ENCODE measurements at places on chromosomes 12 and 14.

DNA sequence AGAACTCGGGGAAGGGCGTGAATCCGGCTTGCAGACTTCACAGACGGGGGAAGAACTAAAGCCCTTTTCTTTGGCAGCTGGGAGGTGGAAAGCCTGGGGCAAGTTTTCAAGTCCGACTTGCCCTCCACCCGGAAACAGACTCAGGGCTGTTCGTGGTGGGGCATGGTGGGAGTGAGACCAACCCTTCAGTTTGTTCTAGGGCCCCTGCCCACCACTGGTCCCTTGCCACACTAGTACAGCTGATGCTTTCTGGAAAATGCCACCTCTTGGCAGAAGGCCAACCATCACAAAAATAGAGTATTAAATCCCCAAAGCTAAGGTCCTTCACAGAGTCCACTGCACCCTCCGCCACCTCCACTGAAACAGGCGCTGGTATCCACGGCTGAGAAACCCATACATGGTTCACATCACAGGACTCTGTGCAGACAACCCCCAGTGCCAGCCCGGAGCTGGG lies 50.4 kb upstream of the DDX11 start:
- DNase-seq, result no peak

DNA sequence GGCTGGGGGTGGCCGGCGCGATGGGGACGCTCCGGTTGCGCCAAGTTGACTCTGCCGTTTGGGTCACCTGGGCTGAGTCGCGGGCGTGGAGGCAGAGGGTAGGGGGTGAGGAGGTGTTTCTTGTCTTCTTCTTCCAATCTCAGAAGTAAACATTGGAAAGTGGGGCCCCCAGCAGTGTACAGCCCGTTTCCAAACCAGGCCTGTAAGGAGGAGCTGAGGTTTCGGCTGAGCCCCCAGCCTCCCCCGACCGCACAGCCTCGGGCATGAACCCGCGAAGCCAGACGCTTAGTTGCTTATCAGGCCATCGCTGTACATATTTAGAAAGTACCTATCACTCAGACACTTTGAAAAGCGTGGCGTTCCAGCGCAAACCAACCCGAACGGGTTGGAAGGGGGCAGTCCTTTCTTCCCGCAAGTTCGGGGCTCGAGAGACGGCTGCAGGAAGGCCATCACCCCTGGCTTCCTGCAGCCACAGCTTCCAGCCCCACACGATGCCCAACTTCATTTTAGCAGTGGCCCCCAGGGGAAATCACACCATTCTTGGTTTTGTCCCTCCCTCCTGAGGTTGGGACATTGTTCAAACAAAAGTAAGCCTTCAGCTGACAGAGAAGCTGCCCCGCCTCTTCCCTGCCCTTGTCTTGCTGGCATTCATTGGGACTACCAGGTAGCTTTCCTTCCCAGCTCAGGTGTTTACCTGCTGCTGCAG lies 164.1 kb downstream of the ZFP36L1 start:
- DNase-seq, result peak; percentile 37

DNA sequence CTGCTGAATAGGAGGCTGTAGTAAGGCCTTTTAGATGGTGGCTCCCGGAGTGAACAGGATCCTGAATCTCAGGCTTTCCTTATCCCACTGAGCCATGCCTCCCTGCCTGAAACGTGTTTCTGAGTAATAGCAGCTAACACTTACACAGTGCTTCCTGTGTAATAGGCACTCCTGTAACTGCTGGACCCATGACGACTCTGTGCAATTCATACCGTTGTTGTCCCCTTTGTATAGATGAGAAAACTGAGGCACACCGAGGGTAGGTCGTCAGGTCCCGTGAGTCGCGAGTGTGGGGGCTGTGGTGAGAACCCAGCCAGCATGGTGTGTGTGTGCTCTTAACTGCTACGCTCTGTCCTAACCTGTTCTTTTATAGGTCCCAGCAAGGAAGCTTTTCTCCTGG lies 193.6 kb downstream of the CACNA1C start:
- no peak for DNase-seq

DNA sequence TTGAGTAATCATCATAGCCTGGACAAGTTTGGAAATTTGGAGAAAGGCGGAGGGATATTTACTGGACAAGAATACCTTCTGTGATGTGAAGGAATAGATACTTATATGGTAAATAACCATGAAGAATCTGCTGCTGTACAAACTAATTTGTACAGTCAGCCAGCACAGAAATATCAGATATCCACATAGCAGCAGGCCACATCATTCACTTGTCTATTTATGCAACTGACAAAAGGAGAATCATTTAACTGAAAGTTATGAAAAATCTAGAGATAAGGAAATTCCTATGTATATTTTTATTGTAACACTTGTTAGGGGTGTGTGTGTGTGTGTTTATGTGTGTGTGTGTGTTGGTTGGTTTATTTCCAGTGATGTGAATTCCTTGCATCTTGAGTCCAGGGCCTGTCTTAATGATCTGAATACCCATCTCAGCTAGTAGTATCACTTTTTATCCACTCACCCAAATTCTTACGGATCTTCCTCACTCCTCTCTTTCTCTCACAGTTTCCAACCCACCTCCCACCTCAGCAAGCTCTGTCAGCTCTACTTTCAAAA lies 10.5 kb upstream of the LRIG3 start:
- no peak for DNase-seq

DNA sequence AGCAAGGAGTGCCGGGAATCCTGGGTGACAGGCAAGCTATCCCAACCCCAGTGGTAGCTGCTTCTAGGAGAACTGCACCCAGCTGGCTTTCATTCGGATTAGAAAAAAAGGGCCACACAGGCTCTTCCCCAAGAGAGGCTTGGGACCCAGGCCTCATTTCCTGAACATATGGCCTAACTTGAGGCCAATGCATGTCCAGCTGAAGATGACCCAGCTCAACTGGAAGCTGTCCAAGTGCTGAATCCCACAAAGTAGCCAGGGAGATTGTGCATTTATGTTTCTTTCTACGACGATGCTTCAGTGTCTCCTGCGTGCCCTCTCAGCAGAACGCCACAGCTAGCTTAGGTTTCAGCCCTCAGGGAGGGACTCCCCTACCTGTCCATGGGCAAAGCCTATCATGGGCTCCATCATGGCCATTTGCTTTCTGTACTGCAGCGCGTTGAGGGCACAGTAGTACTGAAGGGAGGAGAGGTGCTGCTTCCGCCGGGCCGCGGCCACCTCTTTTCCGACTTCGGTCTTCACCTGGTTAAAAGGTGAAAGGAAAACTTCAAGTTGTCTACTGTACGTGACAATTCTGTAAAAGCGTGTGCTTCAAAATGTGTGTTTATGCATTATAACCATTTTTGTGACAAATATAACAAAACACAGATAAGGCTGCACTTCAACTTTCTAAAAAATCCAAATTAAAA lies 29.1 kb downstream of the APPL2 start:
- no peak for DNase-seq

DNA sequence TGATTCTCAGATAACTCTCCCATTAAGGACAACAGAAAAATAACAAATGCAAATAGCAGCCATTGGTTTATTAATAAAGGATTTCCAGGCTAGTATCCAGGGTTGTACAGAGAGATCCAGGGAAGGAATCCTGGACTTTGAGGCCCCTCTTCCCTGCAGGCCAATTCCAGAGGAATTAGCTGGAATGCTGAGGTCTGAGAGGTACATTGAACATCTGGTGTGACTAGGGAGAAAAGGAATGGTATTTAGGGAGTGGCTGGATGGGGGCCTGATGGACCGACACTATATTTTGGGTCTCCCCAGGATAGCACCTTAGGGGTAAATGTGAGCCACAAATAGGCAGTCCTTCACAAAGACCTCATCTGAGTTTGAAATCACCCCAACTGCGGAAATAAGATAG lies 924.5 kb downstream of the AACS start:
- no peak for DNase-seq

- DNase-seq, result no peak
Measured at GRCh38 chr12:121942145-121942718, 23.8 kb downstream of the CFAP251 start.

- DNase-seq, result peak; percentile 5
Measured at GRCh38 chr14:67240168-67240932, 885 bp upstream of the PALS1 start.

DNA sequence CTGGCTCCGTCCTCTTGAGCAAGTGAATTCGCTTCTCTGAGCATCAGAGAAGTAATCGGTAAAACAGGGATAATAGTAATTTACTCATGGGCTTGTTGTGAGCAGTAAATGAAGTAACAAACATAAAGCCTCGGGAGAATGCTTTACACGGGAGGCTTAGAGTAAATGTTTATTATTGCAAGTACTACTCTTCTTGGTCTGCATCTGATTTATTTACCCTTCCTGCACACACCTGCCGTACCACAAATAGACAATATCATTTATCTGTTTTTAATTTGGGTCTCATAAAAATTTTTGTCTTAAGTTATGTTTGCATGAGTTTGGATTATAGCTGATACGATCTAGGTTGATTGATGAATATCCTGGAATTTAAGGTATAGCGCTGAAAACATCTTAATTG lies 7.8 kb upstream of the COL2A1 start:
- no peak for DNase-seq

DNA sequence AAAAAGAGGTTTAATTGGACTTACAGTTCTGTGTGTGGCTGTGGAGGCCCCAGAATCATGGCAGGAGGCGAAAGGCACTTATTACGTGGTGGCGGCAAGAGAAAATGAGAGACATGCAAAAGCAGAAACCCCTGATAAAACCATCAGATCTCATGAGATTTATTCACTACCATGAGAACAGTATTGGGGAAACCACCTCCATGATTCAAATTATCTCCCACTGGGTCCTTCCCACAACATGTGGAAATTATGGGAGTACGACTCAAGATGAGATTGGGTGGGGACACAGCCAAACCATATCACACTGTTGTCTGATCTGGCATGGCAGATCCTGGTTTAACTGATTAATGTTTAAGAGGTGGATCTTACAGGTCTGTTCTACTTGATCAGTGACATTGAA lies 5.6 kb downstream of the DDX47 start:
- DNase-seq, result no peak

- no peak for DNase-seq
Measured at GRCh38 chr12:70823182-70823976, 97.2 kb downstream of the PTPRR start.

GRCh38 chr12:117069926-117070900 lies 29.0 kb downstream of the TESC start:
- peak; percentile 50 for DNase-seq

DNA sequence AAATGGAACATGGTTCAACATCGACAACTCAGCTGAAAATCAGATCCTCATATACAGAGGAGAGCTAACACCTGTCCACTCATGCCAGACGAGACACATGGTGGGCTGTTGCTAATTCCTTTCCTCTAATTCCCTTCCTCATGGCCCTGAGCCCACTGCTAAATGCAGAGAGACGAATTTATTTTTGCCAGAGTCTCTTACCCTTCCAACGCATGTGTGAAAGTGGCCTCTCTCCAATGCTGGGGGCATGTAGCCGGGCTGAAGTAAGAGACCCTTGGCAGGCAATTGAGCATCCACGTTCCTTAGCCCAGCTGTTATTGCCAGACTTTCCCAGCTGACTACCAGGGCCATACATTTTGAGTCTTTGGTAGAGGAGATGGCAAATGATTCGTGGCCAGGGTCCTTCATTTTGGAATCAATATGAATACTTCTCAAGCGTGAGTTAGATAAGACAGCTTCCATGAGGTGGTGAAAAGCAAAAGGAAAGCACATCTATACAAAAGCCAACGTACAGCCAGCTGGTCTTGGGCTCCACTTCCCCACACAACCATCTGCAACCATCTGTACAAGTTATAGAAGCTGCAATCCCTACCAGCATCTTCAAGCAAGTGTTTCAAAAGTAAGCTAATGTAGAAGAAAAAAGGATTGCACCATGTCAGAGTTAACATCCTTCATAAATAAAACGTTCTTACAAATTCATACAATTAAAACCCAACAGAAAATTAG lies 28.6 kb downstream of the CORO1C start:
- DNase-seq, result no peak

GRCh38 chr14:89767861-89768268 lies 186.7 kb downstream of the EFCAB11 start:
- DNase-seq, result peak; percentile 38

Data from hematopoietic multipotent progenitor cell (in vitro differentiated cells).